ENCODE measurements at places on chromosomes 4 and X.

DNA sequence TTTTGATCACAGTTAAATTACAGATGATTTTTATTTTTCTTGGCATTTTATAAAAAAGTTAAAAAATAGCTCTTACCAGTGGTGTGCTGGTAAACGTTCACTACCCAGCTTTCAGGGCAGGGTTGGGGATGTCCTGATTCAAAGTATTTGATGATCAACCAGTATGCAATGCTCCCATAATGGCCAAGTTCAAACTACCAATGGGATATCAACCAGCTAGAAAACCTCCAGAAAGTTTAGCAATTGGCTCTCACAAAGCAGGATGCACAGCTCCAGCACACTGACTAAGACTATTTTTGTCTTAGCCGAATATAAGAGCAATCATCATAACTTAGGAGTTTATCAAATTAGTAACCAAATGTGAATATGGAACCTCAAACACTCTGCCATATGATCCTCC, 108.0 kb upstream of the PDE5A start:
- DNase-seq: no peak

DNA sequence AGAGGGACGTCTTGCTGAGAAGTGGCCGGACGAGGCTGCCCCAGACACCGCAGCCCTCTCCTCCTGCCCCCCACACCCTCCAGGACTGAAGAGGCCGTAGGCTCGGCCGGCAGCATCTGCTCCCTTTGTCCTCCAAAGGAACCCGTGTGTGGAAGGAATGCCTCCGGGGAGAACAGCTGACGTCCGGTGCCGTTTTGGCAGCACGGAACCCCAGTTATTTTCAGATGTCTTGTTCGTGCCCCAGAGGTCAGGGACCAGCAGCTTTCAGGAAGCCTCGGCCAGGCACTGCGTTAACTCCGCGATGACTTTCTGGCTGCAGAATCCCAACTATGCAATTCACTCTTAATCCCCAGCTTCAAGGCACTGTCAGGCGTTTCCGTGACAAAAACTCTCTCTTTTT, 10.9 kb upstream of the PPP2R3B start:
- DNase-seq: no peak

- no peak for DNase-seq
These were observed 16.6 kb downstream of the HSD17B13 start for GRCh38 chr4:87306056-87306455.

GRCh38 chr4:118772081-118772766, 63.7 kb downstream of the SEC24D start:
- DNase-seq: peak; percentile 6

- no peak for DNase-seq
These were observed 152.7 kb downstream of the FSTL5 start for GRCh38 chr4:162011089-162011488.

DNA sequence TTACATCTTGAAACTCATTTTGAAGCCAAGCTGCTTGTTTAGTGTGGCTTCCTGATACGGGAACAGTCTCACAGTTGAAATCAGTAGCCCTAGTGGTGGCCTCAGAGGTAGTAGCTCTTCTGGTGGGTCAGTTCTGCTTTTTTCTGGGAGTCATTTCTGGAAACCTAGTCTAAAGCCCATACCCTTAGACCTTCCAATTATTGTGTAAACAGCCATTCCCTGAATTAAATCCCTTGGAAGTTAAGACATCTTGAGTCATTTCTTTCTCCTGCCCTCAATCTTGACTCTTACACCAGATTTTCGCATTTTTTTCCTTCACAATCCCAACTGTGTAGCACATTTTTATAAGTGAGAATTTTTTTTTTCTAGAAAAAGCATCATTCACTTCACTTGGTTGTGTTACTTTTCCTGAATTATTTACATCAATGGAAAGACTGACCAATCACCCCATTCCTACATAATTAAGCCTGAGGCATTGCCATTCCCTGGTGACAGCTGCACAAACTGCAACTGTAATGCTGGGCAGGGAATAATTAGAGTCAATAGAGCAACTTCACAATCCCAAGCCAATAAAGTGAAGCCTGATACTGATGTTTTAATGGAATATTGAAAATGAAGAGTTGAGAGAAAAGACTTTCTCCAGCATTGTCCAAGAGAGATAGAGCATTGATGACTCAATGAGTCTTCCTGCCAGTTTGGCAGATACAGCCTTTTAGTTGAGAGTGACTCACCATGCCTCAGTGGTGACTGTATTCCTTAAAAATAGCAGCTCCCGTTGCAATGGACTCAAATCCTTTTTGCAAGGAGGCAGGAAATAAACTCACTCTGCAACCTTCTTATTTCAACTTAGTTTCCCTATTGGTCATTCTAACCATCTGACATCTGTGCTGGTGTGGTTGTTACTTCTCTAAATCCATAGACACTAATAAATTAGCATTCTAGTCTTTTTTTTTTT, 13.0 kb upstream of the SEPSECS start:
- no peak for DNase-seq

GRCh38 chrX:20378233-20378920, 111.7 kb upstream of the RPS6KA3 start:
- DNase-seq: no peak

DNA sequence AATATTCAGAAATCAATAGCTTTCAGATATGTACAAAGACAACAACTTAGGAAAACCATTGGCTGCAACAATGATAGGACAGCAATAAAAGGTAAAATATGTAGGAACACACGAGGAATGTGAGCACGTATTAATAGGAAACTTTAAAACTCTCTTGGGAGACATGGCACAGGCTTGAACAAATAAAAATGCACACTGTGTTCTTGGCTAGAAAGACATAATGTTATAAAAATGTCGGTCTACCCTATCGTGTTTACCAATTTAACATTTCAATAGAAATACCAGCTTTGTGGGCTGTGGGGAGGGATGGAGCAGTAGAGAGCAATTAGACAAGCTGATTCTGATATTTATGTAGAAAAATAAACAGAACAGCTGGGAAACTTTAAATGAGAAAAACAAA, 69.0 kb upstream of the FAM9B start:
- no peak for DNase-seq

- no peak for DNase-seq
These were observed 21.5 kb downstream of the HAND2 start for GRCh38 chr4:173508386-173509035.

- DNase-seq: no peak
These were observed 1084.9 kb downstream of the RPA4 start for GRCh38 chrX:97968376-97969163.

- DNase-seq: no peak
These were observed 191.0 kb downstream of the SLC7A11 start for GRCh38 chr4:138051157-138051556.

DNA sequence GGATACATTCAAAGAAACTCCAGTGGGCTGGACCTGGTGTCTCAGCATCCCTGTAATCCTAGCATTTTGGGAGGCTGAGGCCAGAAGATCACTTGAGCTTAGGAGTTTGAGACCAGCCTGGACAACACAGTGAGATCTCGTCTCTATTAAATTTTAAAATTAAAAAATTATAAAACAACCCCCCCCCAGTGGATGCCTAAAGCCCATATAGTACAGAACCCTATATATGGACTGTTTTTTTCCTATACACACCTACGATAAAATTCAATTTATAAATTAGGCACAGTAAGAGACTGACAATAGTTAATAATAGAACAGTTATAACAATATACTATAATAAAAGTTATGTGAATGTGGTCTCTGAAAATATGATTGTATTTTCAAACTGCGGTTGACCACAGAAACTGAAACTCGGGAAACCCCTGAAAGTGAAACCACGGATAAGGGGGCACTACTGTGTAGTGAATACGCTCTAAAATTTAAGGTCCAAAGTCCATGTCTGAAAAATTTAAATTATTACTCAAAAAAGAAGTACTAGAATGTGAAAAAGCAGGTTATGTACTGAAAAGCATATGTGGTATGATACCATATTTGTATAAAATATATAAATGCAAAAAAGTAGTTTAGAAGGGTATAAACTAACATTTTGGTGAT, 2.0 kb downstream of the SMIM14 start:
- no peak for DNase-seq

GRCh38 chr4:156609421-156609820, 362.2 kb downstream of the PDGFC start:
- DNase-seq: no peak

- DNase-seq: no peak
These were observed at the start of gene SRPX for GRCh38 chrX:38220415-38221390. Gene SRPX, minus strand, starts transcription at chrX:38220871. Its CDS starts 79 bp downstream, at chrX:38220792.

- no peak for DNase-seq
These were observed 116.1 kb downstream of the PDLIM5 start for GRCh38 chr4:94567811-94568210.
